Smooth muscle cell of trachea (primary cell): ENCODE measurements at places on chromosomes 12 and 14. TPM values are rescaled to one million over a fixed set of nuclear protein-coding genes. Genes with fewer than 3 reads are reported as not detected.

Gene ANKRD33
- total RNA-seq = 0.15 and 0.33 TPM in 2 replicates

Gene PRKD1
- 11.7 and 13.5 TPM in 2 replicates for total RNA-seq

Gene AMHR2
- not detected in 2 replicates for total RNA-seq

Gene PTPN21
- total RNA-seq = 10.3 and 14.8 TPM in 2 replicates

Gene HSPA2
- total RNA-seq = 2.5 and 2.8 TPM in 2 replicates

Gene PITPNM2
- 16.3 and 16.5 TPM in 2 replicates for total RNA-seq

Gene ARHGEF40
- total RNA-seq = 55.2 and 59.9 TPM in 2 replicates

Gene TRHDE
- 26.5 and 42.5 TPM in 2 replicates for total RNA-seq

Gene GPRC5D
- 0.15 TPM in 1 of 2 replicates, not detected in the other for total RNA-seq

Gene OTOGL
- total RNA-seq = under 0.01 and 0.29 TPM in 2 replicates

Gene PARP11
- total RNA-seq = 6.3 and 8.4 TPM in 2 replicates

Gene C1QL4
- total RNA-seq = 0.17 and 0.29 TPM in 2 replicates

Gene ANKRD13A
- total RNA-seq = 137 and 211 TPM in 2 replicates

Gene MUCL1
- total RNA-seq = not detected in 2 replicates

Gene GPR135
- 3.9 and 4.1 TPM in 2 replicates for total RNA-seq

Gene KCNH3
- total RNA-seq = under 0.01 and 0.33 TPM in 2 replicates

Gene CMA1
- total RNA-seq = not detected in 2 replicates

Gene IGF1
- under 0.01 and 0.83 TPM in 2 replicates for total RNA-seq

Gene FCF1
- total RNA-seq = 30.6 and 58.2 TPM in 2 replicates

Gene MSI1
- not detected in 2 replicates for total RNA-seq

Gene SYNE3
- 42.5 and 44.0 TPM in 2 replicates for total RNA-seq

Gene CLEC2A
- total RNA-seq = not detected in 2 replicates

Gene UNC119B
- total RNA-seq = 27.1 and 41.4 TPM in 2 replicates

Gene C3AR1
- 0.15 TPM in 1 of 2 replicates, not detected in the other for total RNA-seq

Gene DPY19L2
- 0.73 and 2.3 TPM in 2 replicates for total RNA-seq

Gene BBOF1
- total RNA-seq = 5.5 and 6.0 TPM in 2 replicates

Gene ADCY4
- 9.6 and 11.7 TPM in 2 replicates for total RNA-seq

Gene ASB2
- total RNA-seq = 0.50 and 1.2 TPM in 2 replicates

Gene USP44
- total RNA-seq = 10.2 and 18.7 TPM in 2 replicates

Gene AQP6
- not detected in 2 replicates for total RNA-seq

Gene PLEKHD1
- total RNA-seq = under 0.01 TPM in 2 replicates

Gene DPPA3
- total RNA-seq = not detected in 2 replicates

Gene DLGAP5
- total RNA-seq = 2.3 and 66.5 TPM in 2 replicates

Gene PARP2
- total RNA-seq = 4.6 and 11.8 TPM in 2 replicates

Gene SLC2A14
- 0.17 TPM in 1 of 2 replicates, not detected in the other for total RNA-seq

Gene FGD6
- total RNA-seq = 6.1 and 8.9 TPM in 2 replicates

Gene PIANP
- total RNA-seq = 0.33 and 1.0 TPM in 2 replicates

Gene CPNE8
- 10.6 and 16.4 TPM in 2 replicates for total RNA-seq

Gene WSCD2
- not detected in 2 replicates for total RNA-seq
